AG09309 (cell line): ENCODE measurements at places on chromosomes 3 and 15.

- DNase-seq, result no peak
Measured at GRCh38 chr3:38149708-38150107, 11.2 kb downstream of the MYD88 start.

- no peak for DNase-seq
Measured at GRCh38 chr3:193830791-193831191, 237.8 kb downstream of the OPA1 start.

DNA sequence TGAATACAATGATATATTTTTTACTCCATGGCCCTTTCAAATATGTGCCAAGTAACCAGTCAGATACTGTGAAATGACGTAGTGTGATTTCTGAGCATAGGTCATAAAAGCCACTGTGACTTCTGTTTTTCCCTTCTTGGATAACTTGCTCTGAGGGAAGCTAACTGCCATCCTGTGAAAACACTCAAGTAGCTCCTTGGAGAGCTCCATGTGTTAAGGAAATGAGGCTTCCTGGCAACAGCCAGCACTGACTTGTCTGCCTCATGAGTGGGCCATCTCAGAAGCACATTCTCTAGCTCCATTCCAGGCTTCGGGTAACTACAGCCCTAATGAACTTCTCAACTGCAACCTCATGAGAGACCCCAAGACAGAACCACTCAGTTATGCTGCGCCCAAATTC, 9.5 kb upstream of the CCDC80 start:
- no peak for DNase-seq

GRCh38 chr3:133756716-133757694, 10.8 kb downstream of the TF start:
- no peak for DNase-seq

DNA sequence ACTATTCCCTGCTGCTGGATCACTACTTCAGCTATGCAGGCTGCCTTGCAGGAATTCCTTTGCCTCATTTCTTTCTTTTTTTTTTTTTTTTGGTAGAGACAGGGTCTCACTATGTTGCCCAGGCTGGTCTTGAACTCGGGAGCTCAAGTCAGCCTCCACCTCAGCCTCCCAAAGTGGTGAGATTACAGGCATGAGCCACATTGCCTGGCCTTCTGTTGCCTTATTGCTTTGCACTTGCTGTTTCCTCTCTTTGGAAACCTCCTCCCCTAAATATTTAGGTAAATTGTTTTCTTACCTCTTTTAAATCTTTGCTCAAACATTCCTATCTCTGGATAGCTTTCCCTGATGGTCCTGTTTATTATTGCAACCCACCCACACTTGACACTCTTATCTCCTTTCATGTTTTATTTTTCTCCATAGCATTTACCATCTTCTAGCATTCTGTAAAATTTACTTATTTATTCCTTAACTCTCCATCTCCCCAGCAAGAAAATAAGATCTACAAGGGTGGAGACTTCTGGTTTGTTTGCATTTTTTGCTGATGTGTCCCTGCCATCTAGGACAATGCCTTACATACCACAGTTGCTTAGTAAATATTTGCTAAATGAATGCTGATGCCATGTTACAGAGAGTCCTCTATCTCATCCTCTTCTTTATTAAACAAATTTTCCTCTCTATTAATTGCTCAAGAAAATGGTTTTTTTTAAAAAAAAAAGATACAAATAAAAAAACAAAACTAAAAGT, 134.8 kb downstream of the P2RY1 start:
- DNase-seq, result no peak

GRCh38 chr3:79896086-79896485, 128.3 kb upstream of the ROBO1 start:
- DNase-seq, result no peak

GRCh38 chr15:91694831-91695210, 158.7 kb upstream of the SLCO3A1 start:
- peak; percentile 1 for DNase-seq

- no peak for DNase-seq
Measured at GRCh38 chr3:127420829-127421228, 133.0 kb upstream of the PRR20G start.

DNA sequence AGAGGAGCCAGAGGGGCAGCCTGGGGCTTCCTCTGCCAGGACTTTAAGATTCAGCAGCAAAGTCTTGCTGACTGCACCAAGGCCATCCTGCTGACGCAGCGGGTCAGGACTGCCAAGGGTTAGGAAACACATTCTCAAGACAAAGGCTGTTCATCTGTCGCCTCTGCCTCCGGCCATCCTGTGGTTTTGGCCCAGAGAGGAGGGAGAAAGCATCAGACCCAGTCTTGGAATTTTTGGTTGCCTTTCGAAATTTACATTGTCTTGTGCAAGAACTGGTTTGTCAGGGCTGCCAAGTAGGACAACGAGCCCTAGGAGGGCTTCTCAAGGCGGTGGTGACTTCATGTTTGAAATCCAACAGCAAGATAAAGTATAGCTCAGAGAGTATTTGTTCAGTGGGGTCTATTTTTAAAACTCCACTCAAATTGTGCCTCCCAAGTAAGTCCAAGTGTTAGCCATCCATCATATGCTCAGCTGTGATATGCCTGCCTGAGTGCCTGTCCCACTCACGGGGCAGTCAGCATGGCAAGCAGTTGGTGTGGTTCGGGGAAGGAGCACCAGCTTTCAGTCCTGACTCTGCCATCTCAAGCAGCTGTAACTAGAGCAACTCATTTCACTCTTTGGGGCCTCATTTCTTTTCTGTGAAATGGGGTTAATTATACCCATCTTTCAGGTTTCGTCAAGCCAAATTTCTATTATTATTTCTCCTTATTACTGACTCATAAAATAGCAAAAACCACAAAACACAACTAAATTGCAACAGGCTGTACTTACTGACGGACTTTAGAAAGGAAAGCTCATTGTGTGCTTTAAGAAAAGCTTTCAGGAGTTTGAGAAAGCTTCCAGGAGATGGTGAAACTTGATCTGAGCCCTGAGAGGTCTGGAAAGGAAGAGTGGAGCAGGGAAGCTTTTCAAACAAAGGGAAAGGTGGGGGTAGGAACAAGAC, 42.4 kb upstream of the RHO start:
- DNase-seq, result peak; percentile 98

DNA sequence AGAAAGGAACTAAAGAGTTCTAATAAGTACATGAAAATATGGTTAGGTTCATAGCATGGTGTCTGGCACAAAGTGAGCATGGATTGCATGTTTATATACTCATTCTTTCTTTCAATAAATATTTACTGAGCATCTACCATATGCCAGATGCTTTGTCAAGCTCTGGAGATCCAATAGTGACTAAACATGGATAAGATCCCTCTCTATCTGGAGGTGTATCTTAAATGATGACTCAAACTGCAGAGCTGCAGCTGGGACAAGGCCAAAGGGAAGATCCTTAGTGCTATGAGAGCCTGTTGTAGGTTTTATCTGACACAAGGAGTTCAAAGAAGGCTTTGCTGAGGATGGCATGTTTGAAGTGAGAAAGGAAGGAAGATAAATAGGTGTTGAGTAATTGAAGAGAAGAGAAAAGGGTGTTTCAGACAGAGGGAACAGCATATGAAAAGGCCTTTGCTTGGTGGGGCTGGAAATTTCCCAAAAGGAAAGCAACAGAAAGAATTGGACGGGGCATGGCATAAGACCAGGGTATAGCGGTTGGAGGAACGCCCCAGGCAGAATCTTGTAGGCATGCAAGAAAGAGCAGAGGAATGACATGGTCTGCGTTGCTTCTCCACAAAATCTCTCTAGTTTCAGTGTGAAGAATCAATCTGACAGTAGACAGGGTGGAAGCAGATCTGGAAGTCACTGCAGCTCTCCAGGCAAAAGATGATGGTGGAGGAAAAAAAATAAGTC, 239.9 kb upstream of the LRTM1 start:
- no peak for DNase-seq

GRCh38 chr15:43440721-43441281, 52.2 kb downstream of the TP53BP1 start:
- DNase-seq, result peak; percentile 95

DNA sequence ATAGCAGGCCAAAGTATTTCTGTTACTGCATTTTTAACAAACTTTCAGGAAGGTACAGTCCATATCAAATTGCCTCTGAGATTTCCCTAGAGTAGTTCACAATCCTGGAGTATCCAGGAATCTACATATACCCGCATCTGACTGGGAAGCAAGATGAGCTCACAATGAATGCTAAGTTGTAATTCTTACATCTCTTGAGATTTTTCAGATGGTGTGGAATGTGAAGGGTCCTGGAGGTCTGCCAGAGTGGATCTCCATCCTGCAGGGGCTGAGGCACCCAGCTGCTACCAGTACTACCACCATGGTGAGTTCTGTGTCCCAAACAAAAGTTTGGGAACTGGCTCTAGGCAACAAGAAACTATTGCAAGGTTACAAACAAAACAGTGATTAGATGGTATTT, 156.7 kb upstream of the CCDC54 start:
- DNase-seq, result no peak

DNA sequence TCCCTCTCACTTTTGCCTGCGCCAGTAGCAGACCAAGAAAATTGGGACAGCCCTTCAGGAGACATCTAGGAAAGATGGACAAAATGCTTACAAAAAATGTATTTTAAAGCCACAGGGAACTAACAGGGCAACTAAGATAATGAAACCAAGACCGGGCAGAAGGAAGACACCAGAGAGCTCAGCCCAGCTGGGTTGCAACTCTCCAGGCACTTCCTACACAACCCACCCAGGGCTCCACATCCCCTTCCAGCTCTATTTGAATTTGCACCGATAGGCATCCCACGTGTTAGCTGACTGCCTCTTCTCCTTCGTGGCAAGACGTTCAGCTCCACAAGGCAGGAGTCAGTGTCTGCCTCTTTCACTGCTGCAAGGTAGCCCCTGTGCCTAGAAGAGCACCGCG, 6.6 kb upstream of the ATP10A start:
- no peak for DNase-seq

- peak; percentile 13 for DNase-seq
Measured at GRCh38 chr3:33749546-33750210, 31.6 kb upstream of the CLASP2 start.

- DNase-seq, result no peak
Measured at GRCh38 chr3:36257158-36257852, 123.0 kb upstream of the STAC start.

DNA sequence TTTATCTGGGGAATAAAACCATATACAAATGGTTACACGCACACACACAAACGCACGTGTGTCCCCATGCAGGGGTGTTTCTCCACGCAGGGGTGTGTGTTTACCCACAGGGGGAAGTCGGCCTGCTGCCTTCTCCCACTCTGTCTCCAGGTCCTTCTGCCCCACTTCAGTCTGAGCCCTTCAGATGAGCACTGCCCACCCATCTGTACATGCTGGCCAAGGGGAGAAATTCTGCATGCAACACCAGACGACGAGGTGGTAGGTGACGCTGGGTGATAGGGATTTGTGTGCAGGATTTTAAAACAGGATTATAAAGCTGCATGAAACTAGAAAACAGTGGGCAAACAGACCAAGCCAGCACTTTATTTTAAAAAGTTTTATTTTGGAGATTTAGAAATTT, 122.5 kb downstream of the TJP1 start:
- DNase-seq, result no peak

DNA sequence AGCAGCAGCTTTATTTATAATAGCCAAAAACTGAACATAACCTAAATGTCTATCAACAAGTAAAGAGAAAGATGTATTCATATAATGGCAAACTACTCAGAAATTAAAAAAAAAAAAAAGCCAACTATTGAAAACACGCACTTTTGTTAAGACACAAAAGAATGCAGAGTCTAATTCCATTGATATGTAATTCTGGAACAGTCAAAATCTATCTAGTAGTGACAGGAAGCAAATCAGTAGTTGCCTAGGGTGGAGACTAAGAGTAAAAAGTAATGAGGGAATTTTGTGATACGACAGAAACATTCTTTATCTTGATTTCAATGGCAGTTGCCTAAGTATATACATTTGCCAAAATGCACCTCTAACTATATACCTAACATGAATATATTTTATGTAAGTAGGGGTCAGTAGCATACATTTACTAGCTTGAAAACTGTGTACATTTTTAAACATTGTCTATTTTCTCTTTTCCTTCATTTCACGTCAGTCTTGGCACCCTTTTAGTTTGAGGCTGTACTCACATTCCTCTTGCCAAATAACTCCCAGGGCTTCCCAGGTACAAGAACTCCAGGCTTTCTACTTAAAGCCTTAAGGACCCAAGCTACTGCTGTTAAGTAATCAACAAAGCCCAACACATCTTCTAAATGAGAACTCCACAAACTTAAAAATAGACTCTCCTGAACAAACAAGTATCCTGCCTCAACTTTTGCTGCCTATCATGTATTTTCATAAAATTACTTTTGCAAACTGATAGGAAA, 54.7 kb downstream of the ADAM10 start:
- DNase-seq, result no peak

GRCh38 chr15:73915082-73915481, 11.2 kb upstream of the LOXL1 start:
- no peak for DNase-seq

DNA sequence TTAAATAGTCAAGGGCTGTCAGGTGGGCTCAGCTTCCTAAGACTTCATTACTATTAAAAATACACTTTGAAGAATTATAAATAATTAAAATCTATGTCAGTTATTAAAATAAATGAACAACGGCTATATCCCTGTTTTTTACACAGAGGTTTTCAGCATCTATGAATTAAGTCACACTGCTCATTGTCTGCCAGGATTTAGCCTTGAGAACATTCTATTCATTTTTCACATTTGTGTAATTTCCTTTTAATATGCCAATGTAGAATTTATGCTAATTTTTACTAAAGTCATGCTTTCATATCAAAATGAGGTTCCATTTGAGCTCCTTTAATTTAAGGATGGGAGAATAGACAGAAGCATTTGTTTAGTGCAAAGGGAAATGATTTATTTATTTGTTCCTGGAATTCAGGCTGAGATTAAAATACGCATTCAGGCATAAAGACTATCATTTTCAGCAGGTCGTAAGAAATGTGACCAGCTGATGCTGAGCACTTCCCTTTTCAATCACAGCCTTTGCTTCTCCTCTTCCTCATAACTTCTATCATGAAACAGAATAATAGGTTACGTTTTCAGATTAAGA, 345.1 kb downstream of the MFSD1 start:
- DNase-seq, result no peak

DNA sequence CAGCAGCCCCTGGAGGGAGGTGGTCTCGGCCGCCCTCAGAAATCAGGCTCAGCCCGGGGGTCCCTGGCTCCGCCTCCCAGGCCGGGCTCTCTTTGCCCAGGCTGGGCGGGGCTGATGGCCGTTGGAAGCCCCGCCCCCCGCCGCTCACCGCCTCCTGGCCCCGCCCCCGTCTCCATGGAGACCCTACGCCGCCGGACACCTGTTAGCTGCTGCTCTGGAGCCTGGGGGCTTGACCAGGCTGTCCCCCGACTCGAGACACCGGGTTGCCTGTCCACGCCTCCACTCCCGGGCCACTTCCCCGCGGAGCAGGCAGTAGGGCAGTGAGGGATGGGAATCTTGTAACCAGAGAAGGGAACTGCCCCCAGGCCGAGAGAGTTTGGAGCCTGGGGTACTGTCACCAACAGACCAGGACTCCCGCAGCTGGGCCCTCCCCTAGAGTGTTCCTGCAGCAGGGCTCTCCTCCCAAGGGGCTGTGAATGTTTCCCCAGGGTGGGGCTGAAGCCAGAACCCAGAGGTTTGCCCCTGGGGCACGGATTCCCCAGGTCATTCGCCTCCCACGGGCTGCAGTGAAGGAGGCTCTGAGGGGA, 27.8 kb upstream of the RPL32 start:
- no peak for DNase-seq

GRCh38 chr3:114539525-114539924, 245.7 kb downstream of the TIGIT start:
- DNase-seq, result no peak
